ENCODE measurements at places on chromosomes 4 and X.

DNA sequence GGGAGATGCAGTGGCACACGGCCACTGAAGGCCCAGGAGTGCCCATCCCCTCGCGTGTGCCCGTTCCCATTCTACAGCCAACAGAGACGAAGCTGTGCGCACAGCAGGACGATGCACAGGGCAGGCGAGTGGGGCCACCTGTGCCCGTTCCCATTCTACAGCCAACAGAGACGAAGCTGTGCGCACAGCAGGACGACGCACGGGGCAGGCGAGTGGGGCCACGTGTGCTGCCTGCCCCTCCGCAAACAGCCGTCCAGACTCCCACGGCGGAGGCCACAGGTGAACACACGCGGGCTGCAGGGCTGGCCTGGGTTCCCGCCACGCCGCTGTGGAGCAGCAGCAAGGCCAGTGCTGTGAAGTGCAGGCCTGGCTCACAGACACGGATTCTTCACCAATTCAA, 32.0 kb downstream of the GAK start:
- DNase-seq: no peak

DNA sequence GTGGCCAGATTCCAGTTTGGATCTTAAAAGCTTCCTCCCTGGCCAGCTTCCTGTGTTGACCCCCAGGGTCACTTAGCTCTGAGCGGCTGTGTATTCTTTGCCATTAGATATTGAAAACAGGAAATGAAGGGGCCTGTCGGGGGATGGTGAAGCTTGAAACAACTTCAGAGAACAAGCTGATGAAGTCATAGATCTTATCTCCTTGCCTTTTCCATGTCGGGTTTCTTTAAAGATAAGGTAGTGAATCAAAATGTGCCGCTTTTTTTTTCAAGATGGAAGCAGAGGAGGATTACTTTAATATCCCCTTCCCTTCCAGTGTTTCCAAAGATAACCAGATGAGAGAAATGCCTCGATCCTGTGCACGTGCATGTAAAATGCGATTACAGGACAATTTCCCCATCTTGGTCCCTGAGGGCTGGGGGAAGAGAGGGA, 508.5 kb downstream of the MID1IP1 start:
- DNase-seq: no peak

GRCh38 chr4:185562531-185562930, 27.2 kb upstream of the PDLIM3 start:
- DNase-seq: no peak

DNA sequence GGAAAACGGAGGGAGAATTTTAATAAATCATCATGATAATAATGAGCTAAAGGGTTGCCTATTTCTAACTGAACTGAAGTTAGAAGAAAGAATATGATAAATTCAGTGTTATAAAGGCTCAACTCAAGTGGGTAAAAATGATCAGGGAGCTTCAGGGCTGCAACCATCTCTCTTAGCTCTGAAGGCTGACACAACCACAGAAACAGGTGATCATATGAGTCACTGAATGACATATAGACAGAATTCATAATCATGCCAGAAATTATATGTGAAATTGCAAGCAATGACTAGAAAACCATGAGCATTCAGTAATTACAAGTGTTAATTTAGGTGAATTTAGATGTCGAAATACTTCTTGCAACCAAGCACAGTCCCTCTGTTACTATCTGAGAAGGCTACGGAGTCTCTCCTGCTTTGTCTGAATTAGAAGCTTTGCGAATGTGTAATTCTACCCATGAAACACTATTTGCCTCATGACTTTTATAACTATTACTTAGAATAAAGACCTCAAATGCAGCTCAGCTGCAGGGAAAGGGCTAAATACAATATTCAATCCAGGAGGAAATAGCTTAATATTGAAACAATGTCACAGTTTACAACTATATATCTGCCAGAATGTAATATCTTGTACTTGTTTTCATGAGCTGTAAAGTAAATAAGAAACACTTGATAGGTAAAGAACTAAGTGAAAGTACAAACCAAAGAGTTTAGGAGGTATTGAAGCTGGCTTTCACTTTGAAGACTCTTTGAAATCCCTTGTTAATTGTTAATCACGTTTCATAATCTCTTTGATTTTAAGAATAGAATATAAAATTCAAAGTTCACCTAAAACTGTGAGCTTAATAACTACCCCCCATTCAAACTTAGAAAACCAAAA, 1972.6 kb downstream of the ARAP2 start:
- no peak for DNase-seq

DNA sequence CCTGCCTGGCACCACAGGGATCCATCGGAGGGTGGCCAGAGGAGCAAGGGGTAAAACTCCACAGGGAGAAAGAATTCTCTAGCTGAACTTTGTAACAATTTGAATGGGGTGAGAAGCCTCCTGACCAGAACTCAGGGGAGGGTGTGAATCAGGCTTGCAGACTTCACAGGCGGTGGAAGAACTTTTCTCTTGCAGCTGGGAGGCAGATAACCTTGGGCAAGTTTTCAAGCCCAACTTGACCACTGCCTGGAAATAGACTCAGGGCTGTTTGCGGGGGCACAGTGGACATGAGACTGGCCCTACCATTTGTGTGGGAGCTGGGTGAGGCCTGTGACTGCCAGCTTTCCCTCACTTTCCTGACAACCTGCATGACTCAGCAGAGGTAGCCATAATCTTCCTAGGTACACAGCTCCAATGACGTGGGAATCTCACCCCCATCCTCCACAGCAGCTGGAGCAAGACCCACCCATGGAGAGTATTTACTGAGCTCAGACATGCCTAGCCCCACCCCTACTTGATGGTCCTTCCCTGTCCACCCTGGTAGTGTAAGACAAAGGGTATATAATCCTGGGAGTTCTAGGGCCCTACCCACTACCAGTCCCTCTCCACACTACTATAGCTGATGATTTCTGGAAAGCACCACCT, 210.0 kb upstream of the AGTR2 start:
- no peak for DNase-seq

DNA sequence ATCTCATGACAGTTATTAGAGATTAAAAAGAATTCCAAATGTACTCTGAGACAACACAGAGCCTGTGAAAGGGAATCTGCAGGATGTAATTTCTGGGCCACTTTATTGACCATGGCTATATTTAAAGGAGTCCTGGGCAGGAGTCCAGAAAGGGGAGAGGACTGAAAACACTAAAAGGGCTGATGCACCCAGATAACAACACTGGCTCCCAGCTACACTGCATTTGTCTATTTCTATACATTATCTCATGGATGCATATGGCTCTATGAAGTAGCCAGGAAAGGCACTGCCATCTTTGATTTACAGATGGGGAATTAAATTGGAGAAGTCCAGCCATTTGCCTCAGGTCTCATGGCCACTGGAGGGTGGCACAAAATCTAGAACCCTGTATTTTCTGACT, 56.0 kb downstream of the MED28 start:
- DNase-seq: no peak

- DNase-seq: no peak
Measured at GRCh38 chrX:136214551-136214950, 36.6 kb downstream of the MAP7D3 start.

GRCh38 chrX:136275553-136275952, 24.4 kb upstream of the MAP7D3 start:
- DNase-seq: no peak

DNA sequence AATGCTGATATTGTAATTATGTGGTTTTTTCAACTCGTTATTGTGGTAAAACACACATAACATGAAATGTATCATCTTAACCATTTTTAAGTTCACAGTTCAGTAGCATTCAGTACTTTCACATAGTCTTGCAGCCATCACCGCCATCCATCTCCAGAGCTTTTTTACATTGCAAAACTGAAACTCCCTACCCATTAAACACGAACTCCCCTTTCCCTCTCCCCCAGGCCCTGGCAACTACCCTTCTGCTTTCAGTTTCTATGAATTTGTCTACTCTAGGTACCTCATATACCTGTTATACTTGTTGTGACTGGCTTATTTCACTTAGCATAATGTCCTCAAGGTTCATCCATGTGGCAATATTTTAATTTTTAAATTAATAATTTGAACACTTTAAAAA, 380.6 kb downstream of the MAPK10 start:
- no peak for DNase-seq

- no peak for DNase-seq
Measured at GRCh38 chrX:45806410-45807121, 605.9 kb upstream of the DIPK2B start.

DNA sequence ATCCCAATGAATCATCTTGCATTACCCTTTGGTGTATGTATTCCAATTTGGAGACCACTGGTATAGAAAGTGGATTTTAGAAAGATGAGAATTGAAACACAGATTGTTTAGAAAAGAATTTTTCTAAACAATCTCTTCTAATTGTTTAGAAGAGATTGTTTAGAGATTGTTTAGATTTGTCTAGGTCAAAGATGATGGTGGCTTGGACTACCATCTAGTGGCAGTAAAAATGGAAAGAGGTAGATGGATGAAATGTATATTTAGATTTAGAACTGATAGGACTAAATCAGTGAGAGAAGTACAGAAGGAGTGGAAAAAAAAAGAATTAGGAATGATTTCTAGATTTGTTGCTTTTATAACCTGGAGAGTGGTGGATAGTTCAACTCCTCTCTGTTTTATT, 70.6 kb downstream of the ARSJ start:
- no peak for DNase-seq

- no peak for DNase-seq
Measured at GRCh38 chr4:156560701-156561100, 410.9 kb downstream of the PDGFC start.

DNA sequence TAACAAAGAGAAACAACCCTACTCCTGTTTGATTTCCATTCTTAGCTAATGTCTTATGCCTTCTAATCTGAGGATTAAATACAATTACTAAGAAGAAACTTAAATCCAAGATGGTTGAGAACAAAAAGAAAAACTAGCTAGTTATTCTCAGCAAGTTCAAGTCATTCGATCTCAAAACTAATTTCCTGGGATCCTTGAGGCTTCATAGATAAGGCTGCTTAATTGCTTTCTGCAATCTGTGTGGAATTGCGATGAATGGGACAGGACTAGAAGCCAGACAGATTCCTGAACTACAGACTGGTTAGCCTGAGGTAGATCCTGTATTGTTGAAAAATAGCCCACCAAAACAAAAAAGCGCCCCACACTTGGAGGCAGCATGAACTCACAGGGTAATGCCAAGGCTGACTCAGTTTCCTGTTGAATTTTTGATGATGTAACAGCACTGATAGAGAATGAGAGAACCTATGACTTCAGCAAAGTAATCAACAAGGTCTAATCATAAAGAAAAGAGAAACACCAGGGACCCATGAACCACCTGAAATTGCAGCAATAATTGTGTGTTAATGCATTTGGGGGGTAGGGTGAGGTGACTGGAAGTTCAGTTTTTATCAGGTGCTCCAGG, 33.9 kb downstream of the KLHL15 start:
- DNase-seq: no peak

- no peak for DNase-seq
Measured at GRCh38 chr4:69977582-69977981, 12.1 kb upstream of the CSN2 start.

GRCh38 chr4:68597482-68597881, 21.4 kb upstream of the UGT2B17 start:
- no peak for DNase-seq

GRCh38 chrX:7462110-7462509, 314.2 kb upstream of the PUDP start:
- DNase-seq: no peak

DNA sequence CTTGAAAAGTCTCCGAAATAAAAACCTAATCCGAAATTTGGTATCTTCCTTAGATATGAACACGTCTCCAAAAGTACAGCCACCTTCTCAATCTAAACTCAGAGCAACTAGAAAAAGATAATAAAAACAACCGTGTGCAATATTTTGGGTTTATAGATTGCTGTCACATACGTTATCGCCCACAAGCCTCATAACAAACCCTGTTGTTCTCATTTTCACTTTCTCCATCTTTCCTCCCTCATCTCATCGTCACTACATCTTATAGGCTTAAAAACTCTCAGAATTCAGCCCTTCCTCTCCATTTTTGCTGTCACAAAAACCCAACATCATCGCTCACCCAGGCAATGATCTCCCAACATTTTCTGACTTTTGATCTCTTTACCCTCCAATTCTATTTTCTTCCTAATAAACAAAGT, 448 bp upstream of the SCFD2 start:
- no peak for DNase-seq

- no peak for DNase-seq
Measured at GRCh38 chrX:152418025-152418424, 33.1 kb downstream of the GABRA3 start.

DNA sequence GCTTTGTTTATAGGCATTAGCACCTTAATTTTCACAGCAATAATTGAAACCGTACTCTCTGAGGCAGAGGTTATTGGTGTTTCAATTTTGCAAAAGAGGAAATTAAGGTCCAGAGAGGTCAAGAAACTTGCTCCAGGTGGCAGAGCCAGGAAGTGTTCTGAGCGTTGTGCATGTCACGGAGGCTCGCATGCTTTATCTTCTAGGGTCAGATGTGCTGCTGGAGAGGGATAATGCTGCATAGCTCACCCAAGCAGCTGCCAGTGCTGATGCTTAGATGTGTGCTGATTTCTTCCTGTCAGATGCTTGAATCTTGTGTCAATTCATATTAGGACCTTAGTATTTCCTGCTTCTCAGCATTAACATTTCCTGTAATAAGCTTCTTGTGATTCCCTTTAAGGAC, 13.0 kb upstream of the FGF5 start:
- no peak for DNase-seq

- no peak for DNase-seq
Measured at GRCh38 chrX:138986866-138987265, 275.3 kb upstream of the FGF13 start.

DNA sequence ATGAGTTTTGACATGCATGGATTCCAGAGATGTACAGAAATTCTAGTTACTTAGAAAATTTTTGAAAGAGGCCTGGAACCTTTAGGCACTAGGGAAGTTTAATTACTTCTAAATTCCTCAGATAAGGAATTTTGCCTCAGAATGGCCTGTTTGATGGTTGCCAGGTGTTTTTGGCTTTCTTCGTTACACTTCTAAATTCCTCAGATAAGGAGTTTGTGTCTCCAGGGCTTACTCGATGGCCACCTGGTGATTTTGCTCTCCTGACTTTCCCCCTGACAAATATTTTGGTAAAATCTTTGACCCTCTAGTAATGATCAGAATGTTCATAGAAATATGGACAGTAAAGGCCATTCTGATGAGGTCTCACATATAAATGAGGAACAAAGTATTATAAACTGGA, 64.3 kb downstream of the BEX3 start:
- no peak for DNase-seq

All from left forelimb (tissue), 1 donor.